ENCODE measurements at places on chromosomes 2 and 18.
A peak's percentile ranks its signal among the peaks of the same experiment; 100 is the strongest.

DNA sequence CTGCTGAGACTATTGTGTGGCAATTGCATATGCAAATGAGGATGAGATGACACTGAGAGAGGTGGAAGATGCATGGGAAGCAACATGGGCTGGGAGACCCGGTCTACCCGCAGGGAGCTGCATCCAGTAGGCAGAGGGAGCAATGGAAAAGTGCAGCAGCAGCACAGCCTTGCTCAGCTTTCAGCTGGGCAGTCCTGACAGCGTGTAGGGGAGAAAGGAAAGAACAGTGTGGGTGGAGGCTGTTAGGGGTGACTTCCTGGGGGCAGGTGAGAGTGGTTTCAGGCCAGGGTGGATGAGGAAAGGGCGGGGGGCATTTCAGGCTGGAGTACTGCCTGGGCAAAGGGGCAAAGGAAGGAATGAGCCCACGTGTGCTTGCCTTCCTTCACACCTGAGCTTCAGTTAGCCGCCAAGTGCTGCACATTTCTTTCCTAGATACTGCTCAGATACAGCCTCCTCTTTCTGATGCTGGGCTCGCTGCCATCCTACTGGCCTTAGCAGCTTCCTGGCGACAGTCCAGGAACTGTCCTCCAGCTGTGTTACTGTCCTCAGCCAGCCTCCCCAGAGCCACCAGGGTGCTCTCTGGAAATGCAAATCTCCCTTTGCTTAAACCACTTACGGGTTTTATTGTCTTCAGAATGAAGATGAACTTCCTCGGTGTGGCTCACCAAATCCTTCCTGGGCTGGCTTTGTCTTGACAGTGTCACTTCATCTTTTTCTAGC is 276.3 kb downstream of the TSN start:
- no peak for DNase-seq
- H3K4me3 ChIP-seq = no peak overlapping the region
- no peaks in the 10 kb centered on the region for H3K4me1 ChIP-seq
- no peak overlapping the region for H3K27ac ChIP-seq
- H3K27me3 ChIP-seq = no peaks in the 10 kb centered on the region
- H3K36me3 ChIP-seq = no peaks in the 10 kb centered on the region

GRCh38 chr2:57941816-57942215 is 104.8 kb upstream of the VRK2 start:
- no peak for DNase-seq
- H3K27me3 ChIP-seq = no peaks in the 10 kb centered on the region
- H3K27ac ChIP-seq = no peak overlapping the region
- H3K36me3 ChIP-seq = no peaks in the 10 kb centered on the region

GRCh38 chr2:6443061-6443823 is 422.5 kb downstream of the CMPK2 start:
- H3K36me3 ChIP-seq = no peaks in the 10 kb centered on the region
- no peak for DNase-seq
- H3K4me3 ChIP-seq = no peak overlapping the region
- H3K27ac ChIP-seq = no peak overlapping the region
- no peaks in the 10 kb centered on the region for H3K4me1 ChIP-seq
- H3K27me3 ChIP-seq = no peaks in the 10 kb centered on the region

GRCh38 chr2:239047861-239048260 is 200.0 kb downstream of the TWIST2 start:
- DNase-seq = no peak
- no peaks in the 10 kb centered on the region for H3K27me3 ChIP-seq
- no peak overlapping the region for H3K27ac ChIP-seq
- H3K4me1 ChIP-seq = no peaks in the 10 kb centered on the region

DNA sequence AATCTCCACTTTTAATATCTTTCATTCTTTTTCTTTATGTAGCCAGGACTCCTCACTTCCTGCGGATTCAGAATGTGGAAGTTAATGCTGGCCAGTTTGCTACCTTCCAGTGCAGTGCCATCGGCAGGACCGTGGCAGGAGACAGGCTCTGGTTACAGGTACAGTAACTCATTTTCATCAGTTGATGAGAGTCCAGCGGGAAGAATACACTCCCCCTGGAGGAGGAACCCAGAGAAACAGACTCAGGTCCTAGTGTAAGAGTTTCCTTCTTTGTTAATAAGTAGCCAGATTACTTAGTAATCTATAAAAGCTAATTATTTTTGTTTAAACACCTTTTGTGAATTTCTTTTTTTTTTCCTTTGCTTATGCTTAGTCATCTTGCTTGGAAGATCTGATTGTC is 359.4 kb downstream of the PTPRM start:
- no peak overlapping the region for H3K27ac ChIP-seq
- DNase-seq = no peak

DNA sequence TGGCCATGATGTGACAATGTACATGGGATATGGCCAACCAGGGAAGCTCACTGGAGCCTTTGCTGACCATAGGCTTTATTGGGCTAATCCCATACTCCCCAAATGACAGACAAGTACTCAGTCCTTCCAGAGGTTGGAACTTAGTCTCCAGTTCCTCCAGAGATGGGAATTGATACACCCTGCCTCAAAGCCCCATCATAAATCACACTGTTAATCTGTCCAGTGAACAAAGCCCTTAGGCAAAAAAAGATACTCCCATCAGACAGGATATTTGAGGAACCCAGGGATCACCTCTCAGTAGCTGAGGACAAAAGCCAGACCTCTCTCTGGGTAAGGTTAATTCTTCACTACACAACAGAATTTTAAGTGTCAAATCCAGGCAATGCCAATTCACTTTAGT is 247.5 kb upstream of the CDH20 start:
- no peak overlapping the region for H3K27ac ChIP-seq
- H3K27me3 ChIP-seq = no peaks in the 10 kb centered on the region
- no peaks in the 10 kb centered on the region for H3K4me1 ChIP-seq
- no peaks in the 10 kb centered on the region for H3K36me3 ChIP-seq

DNA sequence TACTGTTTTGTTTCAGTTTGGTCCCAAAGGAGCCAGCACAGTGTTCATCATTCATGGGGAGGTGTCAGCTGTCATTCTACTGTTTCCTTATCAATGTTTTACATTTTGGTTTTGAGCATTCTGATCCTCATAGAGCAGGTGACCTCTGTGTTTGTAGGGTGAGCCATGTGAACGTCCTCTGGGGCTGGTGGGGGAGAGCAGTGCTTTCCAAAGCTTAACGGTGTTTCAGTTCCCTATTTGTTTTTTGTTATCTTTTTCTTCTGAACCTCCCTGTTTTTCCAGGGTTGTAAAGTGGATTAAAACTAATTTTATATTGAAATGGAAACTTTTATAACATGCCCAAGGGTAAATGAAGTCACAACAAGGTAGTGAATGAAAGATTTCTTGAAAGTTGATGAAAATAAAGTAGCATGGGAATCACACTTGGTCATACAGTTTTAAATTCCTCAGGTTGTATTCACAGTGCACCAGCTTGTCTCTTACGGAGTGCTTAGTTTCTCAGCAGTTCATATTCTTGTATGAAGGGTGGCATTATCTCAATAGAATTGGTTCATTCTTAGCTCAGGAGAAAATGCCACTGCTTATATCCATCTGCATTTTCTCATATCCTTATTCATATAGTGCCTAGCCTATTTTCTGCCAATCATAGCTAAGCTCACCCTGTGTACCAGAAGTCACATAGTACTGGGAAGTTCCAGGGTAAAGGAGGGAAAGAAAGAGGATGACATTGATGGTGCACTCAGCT is 54.5 kb downstream of the MAP4K4 start:
- no peaks in the 10 kb centered on the region for H3K36me3 ChIP-seq
- H3K4me3 ChIP-seq = no peak overlapping the region
- DNase-seq = no peak
- peak overlapping the region; percentile 18 for H3K27ac ChIP-seq

GRCh38 chr2:238042090-238042489 is 18.7 kb upstream of the SCLY start:
- no peaks in the 10 kb centered on the region for H3K27me3 ChIP-seq
- DNase-seq = no peak
- no peak overlapping the region for H3K27ac ChIP-seq
- H3K4me1 ChIP-seq = no peaks in the 10 kb centered on the region

DNA sequence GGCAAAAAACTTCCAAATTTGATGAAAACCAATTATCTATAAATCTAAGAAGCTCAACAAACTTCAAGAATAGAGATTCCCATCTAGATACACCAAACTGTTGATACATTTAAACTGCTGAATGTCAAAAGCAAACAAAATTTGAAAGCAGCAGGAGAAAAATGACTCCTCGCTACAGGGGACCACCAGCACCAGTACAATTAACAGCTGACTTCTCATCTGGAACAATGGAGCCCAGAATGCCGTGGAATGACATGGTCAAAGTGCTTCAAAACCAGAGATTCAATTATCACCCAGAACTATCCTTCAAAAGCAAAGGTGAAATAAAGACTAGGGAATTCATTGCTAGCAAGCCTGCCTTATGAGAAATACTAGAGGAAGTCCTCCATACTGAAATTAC is 11.6 kb downstream of the SRSF7 start:
- no peaks in the 10 kb centered on the region for H3K36me3 ChIP-seq
- no peak overlapping the region for H3K27ac ChIP-seq
- H3K4me3 ChIP-seq = no peak overlapping the region
